ENCODE measurements at places on chromosomes 16 and 17.

- peak; percentile 89 for DNase-seq
These were observed 11.9 kb upstream of the SP6 start for GRCh38 chr17:47862621-47863440.

DNA sequence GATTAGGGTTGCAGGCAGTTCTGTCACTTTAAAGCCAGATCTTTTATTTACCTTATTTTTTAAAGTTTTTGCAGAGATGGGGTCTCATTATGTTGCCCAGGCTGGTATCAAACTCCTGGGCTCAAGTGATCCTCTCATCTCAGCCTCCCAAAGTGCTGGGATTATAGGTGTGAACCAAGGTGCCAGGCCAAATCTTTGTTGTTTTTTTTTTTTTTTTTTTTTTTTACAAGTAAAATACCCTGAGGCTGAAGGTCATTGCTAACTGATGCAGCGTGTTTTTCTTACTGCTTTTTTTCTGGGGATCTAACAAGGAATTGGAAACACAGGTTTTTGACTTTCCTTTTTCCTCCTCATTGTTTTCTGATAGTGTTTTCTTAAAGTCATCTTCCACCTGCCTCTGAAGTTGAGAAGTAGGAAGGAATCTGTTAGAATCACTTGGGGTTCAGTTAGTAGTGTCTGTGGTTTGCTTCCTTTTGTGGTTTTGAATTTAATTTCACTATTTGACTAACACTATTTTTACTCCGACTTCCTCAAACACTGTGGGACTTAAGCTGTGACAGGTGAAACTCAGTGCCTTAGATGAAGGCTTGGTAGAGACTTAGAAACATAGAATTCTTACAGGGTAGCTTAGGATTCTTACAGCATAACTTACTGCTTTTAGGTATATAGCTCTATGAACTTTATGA lies 22.2 kb downstream of the CLTC start:
- no peak for DNase-seq

DNA sequence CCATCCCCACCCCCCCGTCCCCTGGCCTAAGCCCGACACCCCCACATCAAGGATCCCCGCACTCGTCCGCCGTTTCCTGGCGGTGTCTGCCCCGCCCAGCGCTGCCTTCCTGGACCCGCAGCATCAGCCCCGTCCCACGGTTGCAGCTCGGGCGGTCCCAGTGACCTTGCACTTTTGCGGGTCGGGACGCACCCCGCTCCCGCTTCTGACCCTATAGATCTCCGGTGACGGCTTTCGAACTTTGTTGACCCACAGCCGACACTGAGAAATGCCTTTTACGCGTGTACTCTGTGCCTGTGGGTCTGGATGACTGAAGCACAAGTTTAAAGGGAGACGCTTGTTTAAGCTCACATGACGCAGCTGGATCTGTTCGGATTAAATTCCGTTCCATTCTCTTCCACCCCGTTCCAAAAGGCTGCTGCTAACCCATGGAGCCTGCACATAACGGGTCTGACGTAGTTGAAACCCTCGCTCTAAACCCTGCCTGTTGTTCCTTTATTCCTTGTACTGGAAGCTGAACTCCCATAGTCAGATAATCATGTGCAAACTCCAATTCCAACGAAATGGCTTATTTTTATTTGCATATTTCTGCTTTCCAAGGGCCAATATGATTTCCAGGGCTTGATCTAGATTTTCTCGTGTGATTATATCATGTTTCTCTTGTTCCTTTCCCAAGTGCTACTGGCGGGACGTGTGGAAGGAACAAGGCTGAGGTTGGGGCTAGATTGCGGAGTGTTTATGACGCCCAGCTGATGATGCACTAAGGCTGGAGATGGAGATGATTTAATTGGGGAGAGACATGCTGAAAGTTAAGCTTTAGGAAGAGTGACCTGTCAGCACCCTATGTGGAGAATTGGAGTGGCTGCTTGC lies 834 bp downstream of the FLYWCH1 start:
- peak; percentile 51 for DNase-seq

DNA sequence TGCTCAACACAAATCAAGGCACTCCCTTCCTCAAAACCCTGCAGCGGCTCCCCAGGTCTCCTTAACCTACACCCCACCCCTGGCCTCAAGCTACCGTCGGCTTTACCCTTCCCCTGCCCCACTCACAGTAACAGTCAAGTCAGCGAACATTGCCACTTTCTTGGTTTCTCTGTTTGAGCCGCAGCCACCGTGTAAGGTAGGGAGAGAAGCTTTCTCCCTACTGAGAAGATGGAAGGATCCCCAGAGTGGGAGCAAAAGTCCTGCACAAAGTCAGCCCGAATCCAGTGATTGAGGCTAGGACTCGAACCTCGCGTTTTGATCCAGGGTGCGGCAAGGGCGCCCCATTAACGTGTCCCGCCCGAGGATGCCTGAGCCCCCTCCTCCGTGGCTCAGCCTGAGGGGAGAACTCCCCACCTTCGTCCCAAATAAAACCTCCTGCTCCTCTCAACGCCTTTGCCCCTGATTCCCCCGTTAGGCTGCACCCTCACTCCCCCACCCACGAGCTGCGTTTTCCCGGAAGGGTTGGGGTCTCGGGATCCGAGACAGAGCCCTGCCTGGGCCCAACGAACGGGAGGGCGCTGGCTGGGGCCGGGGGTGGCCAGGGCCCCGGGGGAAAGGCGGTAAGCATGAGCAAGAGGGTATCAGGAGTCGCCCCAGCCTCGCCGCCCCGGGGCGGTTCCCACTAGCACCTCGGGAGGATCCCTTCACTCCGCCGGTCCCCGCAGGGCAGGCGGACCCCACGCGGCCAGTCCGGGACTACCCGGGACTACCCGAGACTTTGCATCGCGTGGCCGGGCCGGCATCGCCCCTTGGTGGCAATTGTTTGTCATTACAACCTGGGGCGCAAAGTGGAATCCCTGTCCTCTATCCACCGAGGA lies 9.9 kb upstream of the NAGS start:
- DNase-seq = peak; percentile 71

Measured in fibroblast of skin of scalp (primary cell).